ENCODE measurements at places on chromosomes 12 and 14.

GRCh38 chr14:99831303-99831702 is 38.1 kb downstream of the EML1 start:
- no peak for DNase-seq

DNA sequence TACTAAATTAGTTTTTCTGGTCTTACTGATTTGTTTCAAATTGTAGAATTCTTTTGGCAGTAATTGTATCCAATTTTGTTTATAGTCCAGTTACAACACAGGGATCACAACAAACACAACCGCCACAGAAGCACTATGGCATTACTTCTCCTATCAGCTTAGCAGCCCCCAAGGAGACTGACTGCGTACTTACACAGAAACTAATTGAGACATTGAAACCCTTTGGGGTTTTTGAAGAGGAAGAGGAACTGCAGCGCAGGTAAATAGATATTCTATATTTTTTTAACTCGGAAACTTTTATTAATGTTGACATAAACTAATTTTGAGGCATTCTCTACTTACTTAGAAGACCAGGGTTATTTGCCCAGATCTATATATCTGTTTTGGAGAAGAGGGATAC is 17.8 kb downstream of the PAPOLA start:
- no peak for DNase-seq

GRCh38 chr12:113145720-113146551 is 3.6 kb upstream of the CFAP73 start:
- no peak for DNase-seq

DNA sequence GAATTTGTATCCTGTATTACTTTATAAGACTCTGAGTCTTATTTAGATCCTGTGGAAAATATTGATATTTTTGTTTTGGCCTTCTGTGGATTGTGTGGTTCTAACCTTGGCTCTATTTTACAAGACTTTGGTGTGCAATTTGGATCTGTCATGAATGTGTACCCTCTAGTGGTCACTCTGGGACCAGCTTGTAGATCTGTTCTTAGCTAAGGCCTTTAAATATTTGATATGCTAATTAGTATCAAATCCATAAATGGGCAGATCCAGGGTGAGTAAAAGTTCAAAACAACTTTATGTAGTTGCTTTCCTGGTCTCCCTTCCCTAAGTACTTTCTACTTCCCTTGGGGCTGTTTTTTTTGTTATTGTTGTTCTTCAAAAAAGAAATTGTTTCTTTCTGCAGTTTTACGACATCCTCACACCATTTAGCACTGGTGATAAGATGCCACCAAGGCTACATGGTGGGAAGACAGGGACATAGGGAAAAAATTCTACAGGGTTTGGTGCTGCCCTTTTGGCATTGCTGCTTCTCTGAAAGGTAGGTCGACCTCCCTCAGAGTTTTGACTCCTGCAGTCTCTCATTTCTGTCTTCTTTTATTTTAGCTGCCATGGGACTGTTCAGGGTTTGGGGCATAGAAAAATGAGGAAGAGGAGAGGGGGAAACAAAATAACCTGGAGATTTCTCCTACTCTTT is 238.5 kb downstream of the GPHN start:
- peak; percentile 57 for DNase-seq

DNA sequence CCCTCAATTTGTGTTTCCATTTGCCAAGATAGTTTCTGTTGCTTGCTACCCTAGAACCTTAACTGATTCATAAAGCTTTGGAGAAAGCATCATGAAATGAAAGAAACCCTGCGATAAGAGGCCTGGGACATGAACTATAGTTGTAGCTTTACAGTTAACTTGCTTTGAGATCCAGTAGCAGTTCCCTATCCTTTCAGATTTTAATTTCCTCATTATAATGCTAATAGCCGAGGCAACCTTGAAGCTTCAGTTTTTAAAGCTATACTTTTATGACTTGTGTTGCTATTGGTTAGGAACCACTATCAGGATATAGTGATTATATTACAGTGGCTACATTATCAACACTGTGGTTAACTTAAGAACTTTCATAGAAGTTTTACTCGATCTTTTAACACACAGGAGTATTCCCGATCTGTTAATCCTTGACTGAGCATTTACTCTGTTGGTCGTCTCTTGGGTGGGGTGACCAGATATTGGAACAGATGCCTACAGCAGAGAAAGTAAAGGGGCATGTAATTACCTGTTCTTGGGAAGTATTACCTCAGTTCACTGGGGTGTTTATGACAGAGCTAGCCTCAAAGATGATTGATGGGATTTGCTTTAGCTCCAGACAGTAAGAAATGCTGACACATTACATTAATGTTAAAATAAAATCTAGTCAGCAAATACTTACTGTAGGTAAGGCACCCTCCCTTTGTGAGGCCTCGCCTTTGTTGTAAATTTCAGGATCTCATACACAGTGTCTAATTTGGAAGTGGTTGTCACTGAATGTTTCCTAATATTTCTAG is 86.2 kb upstream of the CSRP2 start:
- DNase-seq: no peak

GRCh38 chr12:15001733-15002382 is 29.0 kb downstream of the PDE6H start:
- no peak for DNase-seq

GRCh38 chr14:20343092-20343861 is at the start of gene PARP2:
PARP2 (plus strand) TSS chr14:20343635; CDS start chr14:20343642, 7 bp downstream.
- peak; percentile 99 for DNase-seq

- peak; percentile 71 for DNase-seq
These were observed 60.6 kb upstream of the ANO4 start for GRCh38 chr12:100733817-100734593.

DNA sequence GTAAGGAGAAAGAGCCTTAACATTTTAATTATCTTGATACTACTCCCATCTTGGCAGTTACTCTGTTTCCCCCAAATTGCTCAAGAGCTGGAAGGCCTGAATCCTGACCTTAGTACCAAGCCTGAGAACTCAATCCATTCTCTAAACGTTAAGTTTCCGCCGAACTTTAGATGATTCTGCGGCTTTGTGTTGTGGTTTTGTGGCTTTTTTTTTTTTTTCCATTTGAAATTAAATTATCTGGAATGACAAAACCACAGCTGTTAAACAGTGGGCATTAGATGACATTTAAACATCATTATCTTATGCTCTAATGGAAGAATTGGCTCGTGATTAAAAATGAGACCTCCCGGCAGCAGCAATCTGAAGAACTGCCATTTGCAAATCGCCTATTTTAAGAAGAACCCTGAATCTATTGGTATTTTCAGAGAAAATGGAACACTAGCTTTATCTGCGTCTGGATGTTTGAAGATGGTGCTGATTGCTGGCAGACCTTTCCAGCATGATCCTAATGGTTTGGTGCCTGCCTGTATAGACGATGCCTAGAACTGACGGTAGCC is 38.4 kb downstream of the TMEM132C start:
- no peak for DNase-seq

- DNase-seq: peak; percentile 66
These were observed 853 bp downstream of the USP5 start for GRCh38 chr12:6852651-6853354.

GRCh38 chr12:59472273-59472672 is 123.6 kb upstream of the SLC16A7 start:
- DNase-seq: no peak

Data from lung microvascular endothelial cell (primary cell).